ENCODE measurements at places on chromosomes 7 and 10. TPM values are rescaled to one million over a fixed set of nuclear protein-coding genes. Genes with fewer than 3 reads are reported as not detected.

The KLF6 gene
- 93.0 TPM for total RNA-seq

The PLAC9 gene
- total RNA-seq, result not detected

The FAM25G gene
- not detected for total RNA-seq

The HOXA10 gene
- total RNA-seq, result 29.3 TPM

The GARIN1A gene
- 0.05 TPM for total RNA-seq

The TSPAN15 gene
- total RNA-seq, result 0.71 TPM

The OR2A1 gene
- not detected for total RNA-seq

The ANKRD7 gene
- 0.74 TPM for total RNA-seq

Data from HT1080 (cell line).